Activated CD4-positive, alpha-beta memory T cell treated with anti-CD3 and anti-CD28 coated beads for 36 hours (primary cell): ENCODE measurements at places on chromosomes 16 and 17. TPM values are rescaled to one million over a fixed set of nuclear protein-coding genes. Genes with fewer than 3 reads are reported as not detected.

- no peak for DNase-seq
- no peaks in the 10 kb centered on the region for H3K27me3 ChIP-seq
- no peak overlapping the region for H3K27ac ChIP-seq
- peaks cover 5% of the 10 kb centered on the region for H3K4me1 ChIP-seq
- peaks cover 18% of the 10 kb centered on the region for H3K36me3 ChIP-seq
These were observed 61.5 kb downstream of the HELZ start for GRCh38 chr17:67183531-67183930.

KRT222 gene
- not detected for total RNA-seq

KCNJ16 gene
- not detected for total RNA-seq

DNA sequence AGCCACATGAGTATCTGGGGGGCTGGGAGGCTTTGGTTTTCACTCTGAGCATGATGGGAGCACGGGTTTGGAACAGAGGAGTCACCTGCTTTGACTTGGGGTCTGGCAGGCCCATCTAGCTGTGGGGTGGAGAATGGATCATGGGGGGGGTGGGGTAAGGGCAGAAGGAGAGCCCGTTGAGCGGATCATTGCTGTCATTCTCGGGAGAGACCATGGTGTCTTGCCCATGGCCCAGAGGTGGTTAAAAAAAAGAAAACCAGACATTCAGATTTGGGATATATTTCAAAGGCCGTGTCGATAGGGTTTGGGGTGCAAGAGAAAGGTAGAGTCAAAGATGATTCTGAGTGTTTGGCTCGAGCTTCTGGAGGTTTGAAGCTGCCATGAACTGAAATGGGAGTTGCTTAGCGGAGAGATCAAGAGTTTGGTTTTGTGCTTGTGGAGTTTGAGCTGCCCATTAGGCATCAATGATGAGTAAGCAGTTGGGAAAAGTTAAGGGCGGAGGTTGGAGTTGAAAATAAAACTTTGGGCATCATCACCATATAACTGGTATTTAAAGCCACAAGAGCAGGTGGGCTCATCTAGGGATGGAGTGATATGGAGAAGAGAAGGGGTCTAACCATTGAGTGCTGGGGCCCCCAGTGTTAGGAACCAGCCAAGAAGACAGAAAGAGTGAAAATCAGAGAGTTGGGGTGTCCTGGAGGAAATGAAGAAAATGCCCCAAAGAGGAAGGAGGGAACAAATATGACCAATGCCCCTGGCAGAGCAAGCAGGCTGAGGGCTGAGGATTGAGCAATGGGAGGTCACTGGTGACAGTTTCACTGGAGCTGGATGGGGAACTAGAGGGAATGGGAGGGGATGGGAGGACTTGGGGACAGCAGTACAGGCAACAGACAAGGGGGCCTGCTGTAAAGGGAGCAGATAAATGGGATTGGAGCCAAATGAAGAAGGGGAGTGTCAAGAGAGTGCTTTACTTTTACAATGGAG lies 1.9 kb downstream of the NOD2 start:
- peak overlapping the region; percentile 87 for H3K4me3 ChIP-seq
- DNase-seq = no peak
- H3K4me1 ChIP-seq = peaks cover 76% of the 10 kb centered on the region
- H3K36me3 ChIP-seq = peaks cover 19% of the 10 kb centered on the region

PRRT2 gene
- 2.6 TPM for total RNA-seq
